Esophagus squamous epithelium (tissue), 5 donors: ENCODE measurements at places on chromosomes 6 and 20. TPM values are rescaled to one million over a fixed set of nuclear protein-coding genes. Genes with fewer than 3 reads are reported as not detected.

Gene PRR18
- total RNA-seq = not detected

Gene EFCAB8
- not detected for total RNA-seq

Gene LAMA4
- 8.1 TPM for total RNA-seq

Gene TDRD6
- total RNA-seq = 0.04 TPM

- DNase-seq = no peak
- H3K4me1 ChIP-seq = no peaks in the 10 kb centered on the region
- H3K4me3 ChIP-seq = no peak overlapping the region
- H3K27ac ChIP-seq = no peak overlapping the region
These were observed 53.2 kb downstream of the IRF4 start for GRCh38 chr6:444653-445275.

- no peak overlapping the region for H3K4me3 ChIP-seq
- H3K36me3 ChIP-seq = no peaks in the 10 kb centered on the region
- H3K27ac ChIP-seq = no peak overlapping the region
- no peak for DNase-seq
- H3K4me1 ChIP-seq = no peaks in the 10 kb centered on the region
These were observed 414.2 kb upstream of the SPTLC3 start for GRCh38 chr20:12594410-12595088.

- H3K27ac ChIP-seq = no peak overlapping the region
- no peaks in the 10 kb centered on the region for H3K27me3 ChIP-seq
- no peak overlapping the region for H3K4me3 ChIP-seq
- no peaks in the 10 kb centered on the region for H3K36me3 ChIP-seq
- no peak for DNase-seq
- H3K4me1 ChIP-seq = peaks cover 27% of the 10 kb centered on the region
These were observed 15.7 kb downstream of the MANEA start for GRCh38 chr6:95593025-95593424.

DNA sequence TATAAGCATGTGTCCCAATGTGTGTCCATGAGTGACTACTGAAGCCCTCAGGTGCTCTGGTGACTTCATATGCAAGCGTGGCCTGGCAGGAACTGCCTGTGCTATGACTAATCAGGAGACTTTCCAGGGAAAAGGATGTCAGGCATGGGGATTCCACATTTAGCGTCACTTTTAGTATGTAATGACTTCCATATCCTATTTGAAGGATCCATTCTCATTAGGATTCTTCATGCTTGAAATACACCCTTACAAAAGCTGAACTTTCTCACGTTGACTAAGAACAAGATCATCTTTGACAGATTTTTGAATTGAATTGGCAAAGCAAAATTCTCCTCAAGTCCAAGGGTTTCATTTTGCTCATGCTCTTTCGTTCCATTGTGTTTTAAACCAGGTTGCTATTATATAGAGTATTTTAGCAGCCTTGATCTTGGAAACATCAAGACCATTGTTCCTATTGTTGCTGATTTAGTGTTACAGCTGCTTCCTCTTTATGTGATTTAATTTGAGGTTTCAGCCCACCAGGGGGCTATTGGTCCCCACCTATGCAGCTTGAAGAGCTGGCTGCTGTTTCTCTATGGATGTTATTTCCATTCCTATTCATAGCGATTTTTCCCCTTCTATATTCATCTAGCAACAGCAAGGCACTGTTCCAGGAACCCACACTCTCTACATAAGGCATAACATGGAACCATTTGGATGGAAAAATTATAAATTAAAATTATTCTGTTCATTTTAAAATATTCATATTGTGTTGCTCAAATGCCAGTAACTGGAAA is 418.6 kb downstream of the CDKAL1 start:
- no peak overlapping the region for H3K4me3 ChIP-seq
- H3K27ac ChIP-seq = no peak overlapping the region
- H3K36me3 ChIP-seq = peaks cover 10% of the 10 kb centered on the region
- H3K27me3 ChIP-seq = no peaks in the 10 kb centered on the region
- DNase-seq = no peak
